NCI-H1694 (cell line): ENCODE measurements at places on chromosomes 12 and 14.

DNA sequence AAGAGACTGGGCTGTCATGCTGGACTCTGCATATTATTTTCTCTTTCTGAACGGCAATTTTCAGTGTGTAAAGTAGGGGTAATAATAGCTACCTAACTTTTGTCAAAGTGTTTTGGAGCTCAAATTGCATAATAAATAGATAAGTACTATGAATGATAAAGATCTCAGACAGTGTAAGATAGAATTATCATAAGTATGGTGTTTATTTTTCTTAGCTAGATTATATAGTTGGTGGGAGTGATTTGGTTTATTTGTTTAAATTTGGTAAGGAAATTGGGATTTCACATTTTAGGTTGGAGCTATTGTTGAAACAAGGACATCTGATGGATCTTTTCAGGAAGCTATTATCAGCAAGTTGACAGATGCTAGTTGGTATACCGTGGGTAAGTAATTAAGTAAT, 7.4 kb downstream of the ARID4A start:
- no peak for DNase-seq

DNA sequence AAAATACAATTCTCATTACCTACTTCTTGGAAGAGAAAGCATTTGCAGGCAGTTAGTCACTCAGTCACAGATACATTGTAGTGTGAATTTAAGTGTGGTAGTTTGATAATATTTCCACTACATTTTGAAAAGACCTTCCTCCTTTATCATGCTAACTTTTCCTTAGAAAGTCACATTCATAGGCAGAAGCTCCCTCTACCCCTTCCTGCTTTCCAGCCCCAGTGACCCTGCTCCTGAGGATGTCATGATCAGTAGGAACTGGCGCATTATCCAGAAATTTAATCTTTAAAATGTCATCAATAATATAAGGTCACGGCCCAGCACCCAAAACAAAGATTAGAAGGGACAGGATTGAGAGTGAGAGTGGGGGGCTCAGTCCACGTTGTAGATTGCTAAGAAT, 707.4 kb upstream of the STXBP6 start:
- no peak for DNase-seq

DNA sequence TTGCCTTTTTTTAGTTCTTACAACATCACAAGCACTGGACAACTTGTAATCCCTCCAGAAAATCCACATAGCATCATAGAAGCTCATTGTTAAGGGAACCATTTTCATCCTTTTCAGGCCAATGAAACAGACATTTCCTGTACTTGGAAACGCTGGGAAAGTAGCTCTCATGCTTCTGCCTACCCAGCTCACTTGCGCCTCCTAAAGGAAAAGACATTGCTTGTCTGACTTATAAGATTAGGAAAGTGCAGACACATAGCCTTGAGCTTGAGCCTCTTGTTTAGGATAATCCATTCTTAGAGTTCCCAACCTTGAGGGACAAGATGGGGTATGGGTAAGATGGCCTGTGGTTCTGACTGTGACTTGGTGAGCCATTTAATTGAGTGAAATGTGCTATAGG, 589.5 kb downstream of the NOVA1 start:
- no peak for DNase-seq

- peak; percentile 65 for DNase-seq
These were observed 12.9 kb upstream of the NEMF start for GRCh38 chr14:49865431-49865859.

DNA sequence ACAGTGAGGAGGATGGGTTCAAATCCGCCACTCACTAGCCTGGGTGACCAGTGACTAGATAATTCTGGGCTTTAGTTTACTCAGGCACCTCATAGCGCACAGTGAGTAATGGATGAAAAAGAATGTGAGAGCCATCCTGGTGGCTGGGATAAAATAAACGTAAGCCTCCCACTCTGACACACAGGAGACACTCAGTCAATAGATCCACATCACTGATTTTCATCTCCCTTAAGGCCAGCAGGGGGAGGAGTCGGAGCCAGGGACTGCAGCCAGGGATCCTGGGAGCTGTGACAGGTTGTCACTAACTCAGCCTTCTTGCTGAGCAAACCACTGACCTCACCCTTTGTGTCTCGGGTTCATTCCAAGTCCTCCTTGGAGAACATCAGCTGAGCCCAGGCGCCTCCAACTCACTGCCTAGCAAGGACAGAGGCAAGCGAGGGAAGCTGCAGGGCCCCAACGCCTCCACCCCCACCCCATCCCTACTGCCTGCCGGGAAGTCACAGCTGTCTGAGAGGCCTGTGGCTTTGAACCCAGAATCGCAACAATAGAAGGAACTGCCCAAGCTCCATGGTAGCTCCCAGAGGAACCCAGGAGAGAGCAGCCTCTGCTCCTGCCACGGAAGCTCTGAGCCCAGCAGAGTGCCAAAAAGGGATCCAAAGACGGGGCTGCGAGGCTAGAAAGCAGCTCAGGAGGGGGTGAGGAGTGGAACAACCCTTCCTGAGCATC, 30.7 kb downstream of the PXN start:
- peak; percentile 55 for DNase-seq

GRCh38 chr12:21615431-21615830, 10.8 kb upstream of the GYS2 start:
- DNase-seq, result no peak

- peak; percentile 4 for DNase-seq
These were observed 50.6 kb downstream of the LRCOL1 start for GRCh38 chr12:132559652-132560363.

- DNase-seq, result no peak
These were observed 3.6 kb upstream of the KRT72 start for GRCh38 chr12:52604859-52605258.
